Activated T-helper 1 cell treated with anti-CD3 and anti-CD28 coated beads, Interleukin-2, amount 50 U/mL, for 16 hours (primary cell): ENCODE measurements at places on chromosomes 7 and 10.

DNA sequence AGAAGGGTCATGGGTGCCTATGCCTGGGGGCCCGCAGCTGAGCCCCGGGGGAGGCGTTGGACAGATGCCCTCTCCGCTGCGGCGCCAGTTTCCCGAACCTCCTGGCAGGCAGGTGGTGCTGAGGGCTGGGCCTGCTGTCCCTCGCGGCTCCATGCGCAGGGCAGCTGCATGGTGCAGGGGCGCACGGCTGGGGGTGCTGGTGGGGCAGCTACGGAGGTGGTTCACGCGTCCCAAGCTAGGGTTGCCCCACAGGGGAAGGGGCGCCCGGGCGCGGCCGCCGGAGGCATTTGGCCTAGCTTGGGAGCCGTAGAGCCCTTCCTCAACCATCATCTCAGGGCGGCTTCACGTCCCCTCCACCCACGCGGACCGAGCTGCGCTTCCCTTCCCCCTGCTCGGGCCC, 146.0 kb downstream of the CCDC201 start:
- no peak for DNase-seq

- DNase-seq: no peak
Observed at GRCh38 chr7:130084037-130084875, 13.9 kb downstream of the KLHDC10 start.

DNA sequence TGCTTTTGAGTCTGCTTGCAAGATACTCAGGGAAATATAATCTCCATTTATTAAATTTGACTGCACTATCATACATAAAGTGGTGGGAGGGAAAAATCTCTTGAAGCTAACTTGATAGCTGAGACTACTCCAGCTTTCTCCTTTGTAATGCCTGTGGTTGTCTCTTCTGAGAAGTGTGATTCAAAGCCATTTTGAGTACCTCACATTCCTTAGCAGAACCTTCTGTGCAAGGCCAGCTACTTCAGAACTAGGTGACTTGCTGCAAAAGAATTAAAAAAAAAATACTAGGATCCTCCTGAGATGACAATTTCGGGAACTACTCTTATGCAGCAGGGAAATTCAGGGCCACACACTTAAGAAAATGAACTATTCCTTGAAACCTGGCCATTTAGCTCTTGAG, 294.8 kb downstream of the MDFIC start:
- no peak for DNase-seq

DNA sequence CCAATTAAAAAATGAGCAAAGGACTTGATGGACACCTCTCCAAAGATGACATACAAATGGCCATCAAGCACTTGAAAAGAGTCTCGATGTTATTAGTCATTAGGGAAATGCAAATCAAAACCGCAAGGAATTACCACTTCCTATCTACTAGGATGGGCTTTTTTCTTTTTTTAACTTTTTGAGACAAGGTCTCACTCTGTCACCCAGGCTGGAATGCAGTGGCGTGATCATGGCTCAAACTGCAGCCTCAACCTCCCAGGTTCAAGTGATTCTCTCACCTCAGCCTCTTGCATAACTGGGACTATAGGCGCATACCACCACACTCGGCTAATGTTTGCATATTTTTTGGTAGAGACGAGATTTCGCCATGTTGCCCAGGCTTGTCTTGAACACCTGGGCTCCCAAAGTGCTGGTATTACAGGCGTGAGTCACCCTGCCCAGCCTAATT, 13.6 kb downstream of the NKX1-2 start:
- no peak for DNase-seq

DNA sequence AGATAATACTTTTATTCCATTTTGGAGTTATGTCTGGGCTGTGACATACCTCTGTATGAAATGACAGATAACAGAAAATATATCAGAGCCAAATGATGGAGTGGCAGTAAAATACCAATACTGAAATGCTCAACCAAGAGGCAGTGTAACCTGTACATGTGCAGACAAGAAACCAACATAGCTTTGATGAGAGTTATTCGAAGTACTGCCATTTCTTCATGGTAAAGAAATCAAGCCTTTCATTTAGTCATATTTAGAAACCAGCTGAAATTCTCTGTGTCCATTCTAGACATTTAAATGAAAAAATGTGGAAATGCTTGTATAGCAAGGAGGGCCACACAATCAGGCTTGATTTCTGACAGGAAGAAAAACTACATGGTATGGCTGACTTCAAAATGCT, 127.1 kb upstream of the PTPRZ1 start:
- no peak for DNase-seq

- no peak for DNase-seq
Observed at GRCh38 chr7:6889252-6889812, 63.3 kb upstream of the CCZ1B start.

- no peak for DNase-seq
Observed at GRCh38 chr10:113663142-113663541, 699 bp downstream of the NRAP start.

GRCh38 chr7:29319719-29320521, 125.3 kb downstream of the CHN2 start:
- no peak for DNase-seq

GRCh38 chr10:113108194-113108835, 158.3 kb downstream of the TCF7L2 start:
- no peak for DNase-seq

DNA sequence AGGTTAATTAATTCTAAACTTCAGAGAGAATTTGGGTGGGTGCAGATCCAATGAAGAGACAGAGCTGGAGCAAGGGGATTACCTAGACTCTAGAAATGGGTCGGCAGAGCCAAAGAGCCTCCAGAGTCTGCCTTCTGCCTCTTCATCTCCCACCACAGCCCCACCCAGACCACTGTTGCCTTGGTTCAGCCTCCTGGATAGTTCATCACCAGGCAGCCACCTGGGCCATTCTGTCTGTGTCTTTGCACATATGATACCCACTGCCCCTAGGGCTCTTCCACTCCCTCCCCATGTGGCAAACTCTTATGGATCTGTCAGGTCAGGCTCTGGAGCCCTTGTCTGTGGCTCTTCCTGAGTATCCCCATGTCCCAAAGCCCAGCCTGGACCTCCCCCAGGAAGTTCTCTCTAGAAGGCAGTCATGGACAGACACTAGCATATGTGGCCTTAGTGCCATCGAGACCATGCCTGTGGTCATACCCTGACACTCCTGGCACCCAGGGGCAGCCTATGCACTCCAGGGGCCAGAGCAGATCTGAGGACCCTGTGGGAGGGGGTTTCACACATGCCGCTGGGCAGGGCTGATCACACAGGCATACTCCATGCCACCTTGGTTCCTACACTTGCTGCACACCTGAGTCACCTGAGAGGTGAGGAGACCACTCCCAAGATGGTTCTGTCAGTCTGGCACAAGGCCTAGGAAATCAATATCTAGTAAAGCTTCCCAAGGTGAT, 41.6 kb downstream of the FRMPD2 start:
- DNase-seq: no peak

GRCh38 chr7:140003913-140004382, 58.8 kb downstream of the PARP12 start:
- DNase-seq: no peak

DNA sequence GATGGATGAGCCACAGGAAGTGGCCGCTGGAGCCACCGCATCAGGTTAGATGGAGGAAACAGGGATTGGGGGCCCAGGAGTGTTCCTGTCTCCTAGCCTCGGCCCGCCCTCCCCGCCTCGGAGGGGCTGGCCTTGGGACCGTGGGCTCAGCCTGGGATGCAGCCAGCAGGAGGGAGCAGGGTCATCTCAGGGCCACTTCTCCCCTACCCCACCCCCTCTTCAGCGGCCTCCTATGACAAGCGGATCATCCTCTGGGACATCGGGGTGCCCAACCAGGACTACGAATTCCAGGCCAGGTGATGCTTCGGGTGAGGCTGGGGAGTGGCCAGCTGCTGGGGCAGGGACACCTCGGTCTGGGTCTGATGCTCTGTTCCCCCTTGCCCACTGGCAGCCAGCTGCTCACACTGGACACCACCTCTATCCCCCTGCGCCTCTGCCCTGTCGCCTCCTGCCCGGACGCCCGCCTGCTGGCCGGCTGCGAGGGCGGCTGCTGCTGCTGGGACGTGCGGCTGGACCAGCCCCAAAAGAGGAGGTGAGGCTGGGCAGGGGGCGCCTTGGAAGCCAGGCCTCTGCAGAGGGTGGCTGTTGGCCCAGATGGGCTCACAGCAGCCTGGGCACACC, 4.7 kb downstream of the LRWD1 start:
- DNase-seq: no peak

- no peak for DNase-seq
Observed at GRCh38 chr10:44051584-44052385, 333.1 kb downstream of the CXCL12 start.

DNA sequence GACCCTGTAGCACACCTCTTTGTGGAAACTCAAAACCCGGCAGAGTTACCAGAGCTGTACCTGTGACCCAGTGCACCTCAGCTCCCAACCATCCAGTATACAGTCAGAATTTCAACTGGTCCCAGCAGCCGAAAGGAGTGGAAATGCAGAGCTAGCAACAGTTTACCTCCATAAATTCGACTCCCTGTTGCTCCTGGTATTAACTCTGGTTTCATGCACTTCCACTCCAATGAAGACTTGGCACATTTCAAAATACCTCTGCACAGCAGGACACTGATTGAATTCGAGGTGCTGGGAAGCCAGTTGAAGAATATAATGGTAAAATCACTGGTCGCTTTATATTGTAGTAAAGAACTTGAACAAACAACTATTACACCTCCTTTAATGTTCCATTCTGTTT, 17.9 kb upstream of the TIAL1 start:
- DNase-seq: no peak

GRCh38 chr7:55326081-55326835, 38.9 kb upstream of the LANCL2 start:
- no peak for DNase-seq

GRCh38 chr10:9510626-9511025, 1456.1 kb downstream of the GATA3 start:
- no peak for DNase-seq

DNA sequence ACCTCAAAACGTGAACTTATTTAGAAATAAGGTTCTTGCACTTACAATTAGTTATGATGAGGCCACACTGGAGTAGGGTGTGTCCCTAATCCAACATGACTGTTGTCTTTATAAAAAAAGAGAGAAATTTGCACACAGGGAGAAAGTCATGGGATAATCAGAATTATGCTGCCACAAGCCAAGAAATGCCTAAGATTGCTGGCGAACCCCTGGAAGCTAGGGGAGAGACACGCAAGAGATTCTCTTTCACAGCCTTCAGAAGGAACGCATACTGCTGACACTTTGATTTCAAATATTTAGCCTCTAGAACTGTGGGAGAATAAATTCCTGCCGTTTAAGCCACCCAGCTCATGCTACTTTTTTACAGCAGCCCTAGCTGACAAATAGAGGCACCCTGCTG, 138.3 kb downstream of the CCDC71L start:
- no peak for DNase-seq

- DNase-seq: no peak
Observed at GRCh38 chr7:152615031-152615741, 60.8 kb downstream of the XRCC2 start.

GRCh38 chr7:107432261-107432660, 37.6 kb upstream of the GPR22 start:
- no peak for DNase-seq

- DNase-seq: no peak
Observed at GRCh38 chr10:107502229-107502985, 337.9 kb upstream of the SORCS1 start.

DNA sequence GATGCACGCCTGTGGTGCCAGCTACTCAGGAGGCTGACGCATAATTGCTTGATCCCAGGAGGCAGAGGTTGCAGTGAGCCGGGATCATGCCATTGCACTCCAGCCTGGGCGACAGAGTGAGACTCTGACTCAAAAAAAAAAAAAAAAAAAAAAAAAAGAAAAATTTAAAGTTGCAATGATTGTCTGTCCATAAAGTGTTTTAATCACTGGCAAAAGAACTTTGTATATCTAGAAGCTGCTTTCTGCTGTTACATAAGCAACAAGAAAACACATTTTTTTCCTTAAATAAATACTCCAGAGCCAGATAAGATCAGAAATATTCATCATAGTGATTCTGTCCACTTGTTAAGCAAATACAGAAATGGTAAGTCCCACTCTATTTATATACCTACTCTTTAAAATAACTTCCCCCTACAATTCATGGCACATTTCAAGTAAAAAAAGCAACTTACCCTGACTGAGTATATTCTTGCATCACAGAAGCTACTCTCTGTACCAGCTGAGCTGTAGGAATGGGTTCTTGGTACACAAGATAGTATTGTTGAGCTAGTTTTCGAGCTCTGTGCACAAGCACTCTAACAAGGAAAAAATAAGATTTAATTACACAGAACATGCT, 7.6 kb downstream of the PSMA2 start:
- no peak for DNase-seq

GRCh38 chr10:58764087-58764747, 251.5 kb downstream of the BICC1 start:
- no peak for DNase-seq

DNA sequence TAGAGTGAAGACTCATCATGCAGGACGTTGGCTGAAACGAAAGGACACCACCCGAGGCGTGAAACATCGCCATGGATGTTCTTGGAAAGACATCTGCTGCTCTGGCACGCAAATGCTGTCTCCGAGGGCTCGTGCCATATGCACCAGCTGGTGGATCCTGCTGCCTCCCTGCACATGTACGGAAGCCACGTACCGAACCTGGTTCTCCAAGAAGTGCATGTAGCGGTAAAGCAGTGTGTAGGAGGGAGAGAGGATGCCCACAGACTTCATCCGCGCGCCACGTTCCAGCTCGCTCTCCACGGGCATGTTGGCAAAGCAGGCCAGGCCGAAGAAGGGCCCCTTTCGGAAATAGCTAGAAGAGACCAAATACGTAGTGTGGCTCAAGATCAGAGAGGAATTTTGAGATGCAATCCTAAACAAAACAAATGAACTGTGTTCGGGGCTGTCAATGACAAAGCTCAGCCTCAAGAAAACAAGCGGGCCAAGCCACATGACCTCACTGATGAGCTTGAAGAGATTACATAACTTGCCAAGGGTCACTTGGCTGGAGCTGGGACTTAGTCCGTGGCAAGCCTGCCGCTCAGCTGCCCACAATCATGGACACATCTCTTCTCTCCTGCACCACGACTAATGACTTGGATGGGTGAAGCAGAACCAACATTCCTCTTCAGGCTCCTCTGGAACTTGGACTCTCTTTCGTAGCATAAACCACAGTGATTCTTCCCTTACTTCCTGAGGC, 16.5 kb downstream of the DENND11 start:
- no peak for DNase-seq

DNA sequence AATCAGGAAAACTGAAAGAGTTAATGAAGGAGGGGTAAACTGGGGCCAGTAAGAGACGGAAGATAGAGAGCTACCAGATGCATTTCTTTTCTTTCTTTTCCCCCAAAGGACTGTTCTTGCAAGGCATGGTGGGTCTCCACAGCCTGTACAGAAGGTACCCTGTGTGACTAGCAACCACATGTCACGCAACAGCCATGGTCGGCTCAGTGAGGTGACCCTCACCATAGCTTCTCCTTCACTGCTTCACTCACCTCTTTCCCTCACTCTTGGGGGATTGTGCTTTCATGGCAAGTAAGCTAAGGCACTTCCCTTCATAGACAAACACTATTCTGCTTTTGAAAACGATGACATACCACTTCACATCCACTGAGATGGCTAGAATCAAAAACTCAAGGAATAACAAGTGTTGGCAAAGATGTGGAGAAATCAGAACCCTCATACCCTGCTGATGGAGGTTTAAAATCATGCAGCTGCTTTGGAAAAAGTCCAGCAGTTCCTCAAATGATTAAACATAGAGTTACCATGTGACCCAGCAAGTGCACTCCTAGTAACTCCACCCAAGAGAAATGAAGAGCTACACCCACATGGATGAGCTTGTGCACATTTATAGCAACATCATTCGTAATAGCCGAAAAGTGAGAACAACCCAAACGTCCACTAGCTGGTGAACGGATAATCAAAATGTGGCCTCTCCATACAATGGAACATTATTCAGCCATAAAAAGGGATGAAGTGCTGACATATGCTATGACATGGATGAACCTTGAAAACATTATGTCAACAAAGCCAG, 3.8 kb upstream of the INSIG1 start:
- no peak for DNase-seq
